ENCODE measurements at places on chromosomes 7 and 10. TPM values are rescaled to one million over a fixed set of nuclear protein-coding genes. Genes with fewer than 3 reads are reported as not detected.

DNA sequence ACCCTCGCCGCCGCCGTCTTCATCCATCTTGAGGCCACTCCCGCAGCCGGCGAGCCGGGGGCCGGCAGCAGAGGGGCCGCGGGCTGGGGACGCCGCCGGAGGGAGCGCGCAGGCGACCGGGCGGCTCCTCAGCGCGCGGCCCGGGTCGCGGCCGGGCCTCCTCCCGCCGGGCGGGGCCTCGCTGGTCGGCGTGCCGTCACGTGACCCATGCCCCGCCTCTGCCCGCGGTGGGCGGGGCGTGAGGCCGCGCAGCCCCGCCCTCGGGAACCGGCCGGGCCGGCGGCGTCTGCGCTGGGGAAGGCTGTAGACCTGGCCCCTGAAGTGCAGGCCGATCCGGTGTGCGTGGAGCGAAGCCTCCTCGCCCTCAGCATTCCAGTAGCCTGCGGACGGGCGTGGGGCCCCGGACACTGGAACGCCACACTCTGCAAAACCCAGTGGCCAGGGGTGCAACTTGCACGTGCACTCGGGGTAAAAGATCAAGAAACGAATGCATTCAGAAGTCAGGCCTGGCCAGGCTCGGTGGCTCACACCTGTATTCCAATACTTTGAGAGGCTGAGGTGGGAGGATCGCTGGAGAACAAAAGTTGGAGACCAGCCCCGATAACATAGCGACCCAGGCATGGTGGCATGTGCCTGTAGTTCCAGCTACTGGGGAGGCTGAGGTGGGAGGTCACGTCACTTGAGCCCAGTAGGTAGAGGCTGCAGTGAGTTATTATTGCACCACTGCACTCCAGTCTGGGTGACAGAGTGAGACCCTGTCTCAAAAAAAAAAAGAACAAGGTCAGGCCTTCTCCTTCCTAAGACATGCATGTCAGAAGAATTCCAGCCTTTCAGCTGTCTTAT lies at the start of gene CYTH3:
Gene CYTH3 (minus strand): TSS at position 144 of the 843 bp plus-strand sequence. CDS start 117 bp downstream, at position 27.
- no peak for DNase-seq

DNA sequence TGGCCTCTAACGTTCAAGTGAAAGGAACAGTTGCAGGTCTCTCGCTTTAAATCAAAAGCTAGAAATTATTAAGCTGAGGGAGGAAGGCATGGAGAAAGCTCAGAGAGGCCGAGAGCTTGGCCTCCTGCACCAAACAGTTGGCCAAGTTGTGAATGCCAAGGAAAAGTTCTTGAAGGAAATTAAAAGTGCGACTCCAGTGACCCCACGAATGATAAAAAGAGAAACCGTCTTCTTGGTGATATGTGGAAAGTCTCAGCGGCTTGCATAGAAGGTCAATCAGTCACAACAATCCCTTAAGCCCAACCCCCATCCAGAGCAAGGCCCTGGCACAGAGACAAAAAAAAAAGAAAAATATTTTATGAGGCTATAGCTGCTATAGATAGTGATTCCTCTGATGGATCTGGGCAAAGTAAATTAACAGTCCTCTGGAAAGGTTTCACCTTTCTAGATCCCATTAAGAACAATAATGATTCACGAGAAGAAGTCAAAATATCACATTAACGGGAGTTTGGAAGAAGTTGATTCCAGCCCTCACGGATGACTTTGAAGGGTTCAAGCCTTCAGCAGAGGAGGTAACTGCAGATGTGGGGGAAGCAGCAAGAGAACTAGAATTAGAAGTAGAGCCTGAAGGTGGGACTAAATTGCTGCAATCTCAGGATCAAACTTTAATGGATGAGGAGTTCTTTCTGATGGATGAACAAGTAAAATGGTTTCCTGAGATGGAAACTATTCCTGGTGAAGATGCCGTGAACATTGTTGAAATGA lies 42.5 kb upstream of the INPP5A start:
- no peak for DNase-seq

- no peak for DNase-seq
Measured at GRCh38 chr10:99629625-99629978, 9.4 kb upstream of the SLC25A28 start.

DNA sequence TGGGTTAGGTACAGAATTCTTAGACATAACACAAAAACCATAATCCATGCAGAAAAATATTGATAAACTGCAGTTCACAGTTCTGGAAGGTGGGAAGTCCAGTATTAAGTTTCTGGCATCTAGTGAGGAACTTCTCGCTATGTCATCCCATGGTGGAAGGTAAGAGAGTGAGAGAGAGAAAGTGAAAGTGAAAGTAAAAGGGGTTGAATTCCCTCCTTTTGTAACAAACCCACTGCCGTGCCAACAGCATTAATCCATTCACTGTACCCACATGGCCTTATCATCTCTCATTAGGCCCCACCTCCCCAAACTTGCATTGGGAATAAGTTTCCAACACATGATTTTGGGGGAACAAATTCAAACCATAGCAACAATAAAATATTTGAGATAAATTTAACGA lies 17.1 kb downstream of the ZNF485 start:
- no peak for DNase-seq

NODAL gene
- polyA plus RNA-seq, result not detected

GSTO2 gene
- polyA plus RNA-seq, result 1.7 TPM

ACSM6 gene
- not detected for polyA plus RNA-seq
